Astrocyte of the spinal cord (primary cell): ENCODE measurements at places on chromosomes 6 and 20.

- peak; percentile 47 for DNase-seq
These were observed 21.2 kb downstream of the GNAS-AS1 start for GRCh38 chr20:58829531-58829941.

DNA sequence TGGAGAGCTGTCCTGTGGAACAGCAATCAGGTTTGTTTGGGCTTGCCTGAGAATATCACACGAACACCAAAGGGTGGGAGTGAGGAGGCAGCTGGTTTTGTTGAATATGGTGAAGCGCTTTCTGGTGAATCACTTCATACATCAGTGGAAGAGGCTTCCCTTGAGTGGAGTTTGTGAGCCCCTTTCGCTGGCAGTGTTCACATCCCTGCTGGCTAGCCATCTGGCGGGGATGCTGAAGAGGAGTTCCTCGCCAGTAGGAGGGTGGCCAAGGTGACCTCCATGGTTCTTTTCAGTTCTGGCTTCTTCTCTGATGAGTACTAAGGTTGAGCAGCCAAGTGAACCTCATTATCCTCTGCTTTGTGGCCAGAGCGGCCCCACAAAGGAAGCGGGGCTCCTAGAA is 37.7 kb upstream of the RNF8 start:
- DNase-seq: no peak

GRCh38 chr6:23775127-23775526 is 350.9 kb upstream of the NRSN1 start:
- DNase-seq: peak; percentile 65

DNA sequence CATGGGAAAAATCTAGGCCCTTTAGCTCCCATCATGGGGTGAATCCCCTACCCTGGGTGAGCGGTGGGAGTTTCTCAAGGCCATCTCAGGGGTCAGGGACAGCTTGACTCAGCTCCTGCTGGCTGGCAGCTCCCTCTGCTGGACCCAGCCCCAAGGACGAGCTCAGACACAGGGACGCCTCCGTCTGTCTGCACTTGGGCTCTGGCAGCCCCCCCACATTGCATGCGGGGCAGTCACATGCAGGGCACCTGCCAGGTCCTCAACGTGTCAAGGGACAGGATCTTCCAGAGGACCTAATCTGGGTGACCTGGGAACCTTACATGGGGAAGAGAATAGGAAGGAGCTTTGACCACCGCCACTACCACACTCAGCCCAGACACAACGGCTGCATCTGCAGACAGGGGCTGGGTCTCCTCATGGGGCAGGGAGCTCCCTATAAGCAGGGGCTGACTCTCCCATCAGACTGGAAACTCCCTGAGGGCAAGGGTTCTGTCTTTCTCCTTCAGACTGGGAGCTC is 173.4 kb downstream of the MRPL14 start:
- DNase-seq: no peak

- DNase-seq: no peak
These were observed 10.5 kb upstream of the HUS1B start for GRCh38 chr6:667253-667927.

- DNase-seq: no peak
These were observed 40.7 kb upstream of the TAGAP start for GRCh38 chr6:159085396-159085895.

GRCh38 chr6:32267035-32267434 is 43.2 kb upstream of the NOTCH4 start:
- no peak for DNase-seq

- no peak for DNase-seq
These were observed 95.5 kb downstream of the QRSL1 start for GRCh38 chr6:106724848-106725247.

GRCh38 chr20:1087311-1087905 is 31.0 kb upstream of the PSMF1 start:
- DNase-seq: no peak

DNA sequence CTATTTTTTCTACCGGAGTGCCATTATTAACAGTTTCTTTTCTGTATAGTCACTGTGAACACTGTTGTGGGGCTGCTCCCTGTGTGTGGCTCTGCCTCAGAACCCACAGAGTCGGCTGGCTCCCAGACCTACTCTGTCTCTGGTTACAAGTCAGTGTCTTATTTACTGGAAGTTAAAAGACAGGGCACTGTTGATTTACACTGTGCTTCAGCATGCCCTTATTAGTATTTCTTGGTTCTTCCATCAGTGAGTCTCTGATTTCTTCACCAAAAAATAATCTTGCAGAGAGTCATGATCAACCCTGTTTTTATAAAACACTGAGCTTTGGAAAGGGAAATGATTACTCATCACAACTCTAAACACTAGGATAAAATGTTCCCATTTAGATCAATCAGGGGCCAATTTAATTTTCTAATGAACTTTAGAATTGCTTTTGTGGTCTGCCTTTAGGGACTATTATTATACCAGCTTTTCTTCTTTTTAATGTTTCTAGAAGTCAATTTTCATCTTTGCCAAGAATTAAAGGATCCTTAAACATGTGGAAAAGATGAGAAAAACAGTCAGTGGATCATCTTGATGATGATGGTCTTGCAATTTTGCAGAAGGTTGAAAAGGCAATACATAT is 92.6 kb downstream of the UTRN start:
- DNase-seq: peak; percentile 81

- DNase-seq: peak; percentile 2
These were observed 1.3 kb downstream of the CD24 start for GRCh38 chr6:106973018-106973835.

GRCh38 chr6:150004101-150004782 is 21.1 kb downstream of the RAET1L start:
- no peak for DNase-seq

DNA sequence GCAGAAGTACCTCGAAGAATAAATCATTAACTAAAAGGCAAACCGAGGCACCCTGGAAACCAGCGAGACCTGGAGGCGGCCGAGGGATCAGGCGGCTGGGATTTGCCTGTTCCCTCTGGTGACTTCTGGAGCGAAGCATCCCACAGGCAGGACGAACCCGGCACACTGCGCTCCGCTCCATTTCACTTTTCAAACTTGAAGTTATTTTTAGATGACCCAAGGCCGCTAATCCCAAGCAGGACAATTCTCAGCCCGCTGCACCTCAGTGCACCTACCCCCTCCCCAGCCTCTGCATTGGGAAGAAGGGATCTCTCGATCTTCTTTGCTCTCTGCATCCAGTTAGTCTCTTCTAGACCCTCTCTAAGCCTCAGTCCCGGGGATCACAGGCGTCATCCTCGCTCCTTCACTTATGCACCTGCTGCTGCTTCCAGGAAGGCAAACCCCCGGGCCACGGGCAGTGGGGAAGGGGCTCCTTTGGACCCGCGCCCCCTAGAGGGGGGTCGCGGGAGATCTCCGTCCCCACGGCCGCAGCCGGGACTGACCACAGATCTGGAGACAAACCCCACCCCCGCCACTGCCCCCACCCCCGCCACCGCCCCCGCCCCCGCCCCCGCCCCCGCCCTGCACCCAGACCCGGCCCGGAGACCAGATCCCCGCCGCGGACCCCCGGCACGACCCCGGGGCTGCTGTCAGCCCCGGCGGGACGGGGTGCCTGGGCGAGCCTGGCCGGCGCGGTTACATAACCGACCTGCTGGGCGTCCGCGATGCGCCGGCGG is 636 bp downstream of the RCAN2 start:
- DNase-seq: no peak

DNA sequence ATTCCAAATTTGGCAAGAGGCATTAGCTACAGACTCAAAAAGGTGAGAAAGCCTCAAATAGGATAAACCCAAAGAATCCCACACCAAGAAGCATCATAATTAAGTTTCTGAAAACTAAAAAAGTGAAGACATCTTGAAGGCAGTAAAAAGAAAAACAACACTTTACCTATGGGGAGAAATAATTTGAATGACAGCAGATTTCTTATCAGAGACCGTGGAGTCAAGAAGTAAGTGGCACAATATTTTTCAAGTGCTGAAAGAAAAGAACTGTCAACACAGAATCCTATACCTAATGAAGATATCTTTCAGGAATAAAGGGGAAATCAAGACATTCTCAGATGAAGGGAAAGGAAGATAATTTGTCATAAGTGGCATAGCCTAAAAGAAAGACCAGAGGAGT is 193.3 kb upstream of the CHD6 start:
- DNase-seq: no peak
